ENCODE measurements at places on chromosomes 6 and 20.

DNA sequence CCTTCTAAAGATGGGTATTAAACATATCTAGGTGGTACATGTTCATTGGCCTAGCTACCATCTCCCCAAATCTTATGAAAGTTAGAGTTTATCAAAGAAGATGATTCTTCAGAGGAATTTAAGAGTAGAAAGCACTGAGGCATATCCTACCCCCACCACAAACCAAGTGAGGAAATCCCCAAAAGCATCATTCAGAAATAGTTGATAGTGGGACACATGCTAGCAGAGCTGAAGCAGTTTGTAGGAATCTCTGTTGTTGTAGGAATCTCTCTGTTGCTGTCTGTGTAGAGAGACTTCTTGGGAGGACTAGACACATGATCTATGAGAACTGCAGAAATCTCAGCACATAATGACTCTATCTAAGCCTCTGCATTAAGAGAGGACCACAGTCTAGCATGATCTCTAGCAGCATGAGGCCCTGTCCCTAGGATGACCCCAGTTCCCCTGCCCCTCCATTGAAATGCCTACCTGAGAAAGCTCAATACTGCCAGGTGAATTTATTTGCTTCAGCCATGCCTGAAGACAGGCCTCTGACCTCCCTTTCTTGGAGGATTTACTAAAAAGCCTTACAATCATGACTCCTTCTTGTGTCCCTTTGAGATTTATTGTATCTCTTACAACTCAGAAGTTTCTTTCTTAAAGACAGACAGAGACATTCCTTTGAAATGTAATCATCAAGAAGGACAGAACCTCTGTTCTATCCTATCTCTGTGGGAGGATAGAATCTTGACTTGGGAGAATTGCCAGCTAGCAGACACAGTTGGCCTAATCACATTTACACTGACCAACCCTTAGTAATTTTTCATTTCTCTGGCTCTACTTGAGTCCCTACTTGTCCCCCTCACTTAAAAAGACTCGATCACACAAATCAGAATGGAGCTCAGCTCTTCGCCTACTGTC lies 582.4 kb downstream of the PHF3 start:
- DNase-seq = no peak

GRCh38 chr6:61977099-61977498 lies 308.9 kb downstream of the KHDRBS2 start:
- no peak for DNase-seq

DNA sequence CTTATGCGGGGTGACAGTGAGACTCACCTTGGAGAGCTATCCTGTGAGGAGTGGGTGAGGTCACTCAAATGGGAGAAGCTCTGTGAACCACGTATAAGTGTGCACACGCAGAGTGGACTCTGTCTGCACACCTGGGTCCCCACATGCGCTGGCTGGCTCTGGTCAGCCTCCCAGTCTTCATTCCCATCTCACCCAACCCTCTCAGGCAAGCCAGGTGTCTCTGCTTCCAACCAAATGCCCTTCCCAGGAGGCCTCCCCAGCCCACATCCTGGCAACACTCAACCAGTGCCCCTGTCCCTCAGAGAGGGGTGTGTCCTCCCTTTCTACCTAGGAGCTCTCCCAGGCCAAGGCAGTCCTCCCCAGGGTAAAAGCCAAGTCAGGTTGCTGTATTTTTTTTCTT lies 8.0 kb upstream of the PI16 start:
- DNase-seq = no peak

DNA sequence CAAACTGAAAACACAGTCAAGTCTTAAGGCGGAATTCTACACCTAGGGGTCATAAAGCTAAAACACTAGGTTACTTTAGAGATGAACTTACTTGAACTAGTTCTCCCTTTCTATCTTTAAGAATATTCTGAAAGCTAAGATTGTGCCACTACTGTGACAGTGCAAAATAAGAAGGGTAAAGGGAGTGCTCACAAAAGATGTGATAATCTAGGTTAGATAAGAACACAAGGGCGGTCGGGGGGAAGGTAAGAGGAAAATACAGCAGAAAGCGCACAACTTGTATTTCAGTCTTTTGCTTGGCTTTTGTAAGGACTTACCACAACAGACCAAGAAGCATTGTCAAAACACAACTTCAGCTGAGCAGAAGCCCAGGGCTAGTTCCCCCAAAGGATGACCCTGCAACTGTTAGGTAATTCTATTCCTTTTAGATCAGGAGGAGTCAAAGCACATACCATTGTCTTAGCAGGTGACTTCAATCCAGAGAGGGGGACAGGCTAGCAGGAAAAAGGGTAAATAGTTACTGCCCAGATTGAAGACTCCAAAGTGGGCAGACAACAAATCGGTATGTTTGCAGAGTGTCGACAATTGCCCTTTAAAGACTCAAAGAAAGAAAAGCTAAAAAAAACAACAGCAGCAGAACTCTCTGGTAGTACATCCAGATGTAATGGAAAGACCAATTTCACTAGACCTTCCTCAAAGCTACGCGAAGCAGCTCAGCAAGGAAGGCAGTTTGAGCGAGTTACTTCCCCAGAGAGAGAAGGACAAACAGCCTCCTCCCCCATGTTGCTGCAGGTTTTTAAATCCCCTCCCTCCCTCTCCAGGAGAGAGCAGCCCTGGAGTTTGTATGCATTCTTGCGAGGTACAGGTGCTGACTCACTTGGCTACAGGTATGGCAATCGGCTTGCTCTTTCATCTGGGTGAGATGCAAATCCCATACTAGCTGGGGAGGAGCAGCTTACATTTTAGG lies 59.0 kb downstream of the RIPOR2 start:
- DNase-seq = no peak

Measured in stimulated activated CD4-positive, alpha-beta T cell treated with anti-CD3 and anti-CD28 coated beads, Interleukin-2, amount 100 ng/mL, for 24 hours (primary cell).